Stimulated activated CD8-positive, alpha-beta memory T cell treated with anti-CD3 and anti-CD28 coated beads, Interleukin-7, amount 100 ng/mL, for 1 hour (primary cell): ENCODE measurements at places on chromosomes 5 and 9.

GRCh38 chr9:121199921-121200320, 1.7 kb downstream of the RAB14 start:
- no peak for DNase-seq

DNA sequence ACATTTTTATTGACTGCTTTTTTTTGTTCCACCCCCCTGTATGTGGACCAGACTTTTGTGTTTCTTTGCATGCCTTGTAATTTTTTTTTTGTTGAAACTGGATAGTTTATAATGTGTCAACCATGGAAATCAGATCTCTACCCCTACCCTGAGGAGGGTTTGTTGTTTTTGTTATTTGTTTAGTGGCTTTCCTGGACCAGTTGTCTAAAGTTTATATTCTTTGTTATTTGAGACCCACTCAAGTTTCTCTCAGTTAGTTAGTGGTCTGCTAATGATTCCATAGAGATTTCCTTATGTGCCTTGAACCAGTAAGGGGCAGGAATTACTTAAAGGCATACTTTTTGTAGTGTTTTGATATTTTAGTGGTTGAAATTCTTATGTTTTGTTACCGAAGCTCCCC, 41.1 kb downstream of the GCNT1 start:
- no peak for DNase-seq

DNA sequence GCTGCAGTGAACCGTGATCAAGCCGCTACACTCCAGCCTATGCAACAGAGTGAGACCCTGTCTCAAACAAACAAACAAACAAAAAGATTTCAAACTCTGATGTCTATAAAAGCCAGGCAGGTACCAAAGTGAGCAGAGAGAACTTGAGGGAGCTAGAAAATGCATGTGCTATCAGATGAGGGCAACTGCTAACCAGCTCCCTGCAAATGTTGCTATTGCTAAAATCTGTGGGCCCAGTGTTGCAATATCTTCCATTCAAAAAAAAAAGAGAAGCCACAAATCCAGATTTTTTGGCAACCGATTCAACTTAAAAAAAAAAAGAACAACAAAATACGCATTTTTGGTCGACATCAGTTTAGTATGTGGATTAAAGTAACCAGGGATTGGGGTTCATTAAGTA, 5.5 kb downstream of the UBE2D2 start:
- DNase-seq, result no peak

- DNase-seq, result no peak
Observed at GRCh38 chr5:124702525-124702924, 43.9 kb downstream of the ZNF608 start.

- DNase-seq, result no peak
Observed at GRCh38 chr5:170504616-170505266, 921 bp downstream of the KCNIP1 start.

DNA sequence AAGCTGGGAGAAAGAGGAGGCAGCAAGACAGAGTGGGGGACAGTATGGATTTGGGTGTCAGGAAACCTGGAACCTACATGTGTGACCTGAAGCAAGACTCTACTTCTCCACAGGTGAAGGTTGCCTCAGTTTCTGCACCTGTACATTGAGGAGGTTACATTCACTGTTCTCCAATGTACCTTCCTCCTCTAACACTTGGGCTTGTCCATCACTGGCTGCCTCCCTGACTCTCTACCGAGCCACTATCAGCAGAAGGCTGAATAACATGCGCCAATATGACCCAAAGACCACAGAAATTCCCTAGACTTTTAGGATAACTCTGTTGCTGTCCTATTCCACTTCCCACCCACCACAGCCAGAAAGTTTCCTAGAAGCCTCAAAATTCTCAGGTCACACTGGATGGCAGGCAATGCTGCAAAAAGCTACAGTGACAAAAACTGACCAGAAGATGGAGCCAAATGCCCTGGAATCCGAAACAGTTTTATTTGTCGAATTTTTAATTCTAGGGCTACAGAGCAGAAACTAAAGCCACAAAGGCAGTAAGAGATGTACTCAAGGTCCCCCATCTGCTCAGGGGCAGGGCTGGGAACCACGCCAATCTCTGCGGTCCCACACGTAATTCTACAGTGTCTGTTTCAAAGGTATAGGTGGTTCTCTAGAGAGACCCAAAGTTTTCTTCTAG, 64.4 kb downstream of the FAM114A2 start:
- no peak for DNase-seq

DNA sequence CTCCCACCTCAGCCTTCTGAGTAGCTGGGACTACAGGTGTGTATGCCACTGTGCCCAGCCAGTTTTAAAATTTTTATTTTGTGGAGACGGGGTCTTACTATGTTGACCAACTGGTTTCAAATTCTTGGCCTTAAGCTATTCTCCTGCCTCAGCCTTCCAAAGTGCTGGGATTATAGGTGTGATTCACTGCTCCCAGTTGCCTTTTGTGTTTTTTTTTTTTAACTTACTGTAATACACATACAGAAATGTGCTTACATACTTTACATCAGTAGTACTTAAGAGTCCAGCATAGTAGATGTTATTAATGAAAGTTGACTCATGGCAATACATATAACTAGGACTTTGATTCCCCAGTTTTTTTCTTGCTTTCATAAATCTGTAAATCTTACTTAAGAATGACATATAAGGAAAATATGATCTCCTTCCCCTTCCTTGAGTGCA, 4.7 kb downstream of the MAN2A1 start:
- no peak for DNase-seq

- no peak for DNase-seq
Observed at GRCh38 chr9:89000371-89000781, 9.1 kb downstream of the S1PR3 start.

GRCh38 chr5:128446-128845, 36.5 kb downstream of the PLEKHG4B start:
- DNase-seq, result no peak

- no peak for DNase-seq
Observed at GRCh38 chr5:98750693-98751092, 22.8 kb upstream of the RGMB start.

GRCh38 chr9:12722131-12722530, 28.9 kb downstream of the TYRP1 start:
- DNase-seq, result no peak
